ENCODE measurements at places on chromosomes 3 and 15.
A peak's percentile ranks its signal among the peaks of the same experiment; 100 is the strongest.

DNA sequence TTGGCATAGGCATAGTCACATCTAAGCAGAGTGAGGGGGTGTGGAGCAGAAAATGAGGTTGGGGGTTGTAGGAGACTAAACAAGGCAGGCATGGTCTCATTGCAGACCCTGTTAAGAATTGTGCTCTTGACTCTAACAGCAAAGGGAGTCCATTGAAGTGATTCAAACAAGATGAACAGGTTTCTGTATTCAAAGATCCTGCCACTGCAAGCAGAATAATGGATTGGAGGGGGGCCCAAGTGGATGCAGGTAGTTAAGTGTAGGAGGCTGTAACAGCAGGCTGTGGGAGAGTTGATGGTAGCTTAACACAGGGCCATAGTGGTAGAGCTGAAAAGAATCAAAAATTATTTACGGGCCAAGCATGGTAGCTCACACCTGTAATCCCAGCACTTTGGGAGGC is 34.4 kb downstream of the CASR start:
- DNase-seq, result no peak

- no peak for DNase-seq
These were observed 282.3 kb upstream of the NECTIN3 start for GRCh38 chr3:110789315-110789714.

GRCh38 chr3:120147072-120147871 is 53.0 kb upstream of the GSK3B start:
- peak; percentile 31 for DNase-seq

GRCh38 chr15:78429477-78429876 is 8.5 kb upstream of the IREB2 start:
- no peak for DNase-seq

DNA sequence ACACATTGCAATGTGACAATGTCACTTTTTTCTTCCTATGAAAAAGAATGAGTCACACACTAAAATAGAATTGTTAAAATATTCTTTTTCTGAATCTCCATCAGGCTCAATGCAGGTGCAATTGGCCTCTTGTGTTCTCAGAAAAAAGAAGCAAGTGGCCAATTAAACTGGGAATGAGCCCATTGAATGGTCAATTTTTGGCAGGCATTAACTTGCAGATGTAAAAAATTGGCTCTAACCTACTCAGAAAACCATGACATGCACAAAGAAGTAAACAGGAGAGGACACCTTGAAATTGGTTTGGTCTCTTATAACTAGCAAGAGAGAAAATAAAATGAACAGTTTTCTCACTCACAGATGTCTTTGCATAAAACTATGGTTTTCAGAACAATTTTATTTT is 820.8 kb downstream of the TBL1XR1 start:
- DNase-seq, result no peak

- no peak for DNase-seq
These were observed 35.4 kb downstream of the SCN5A start for GRCh38 chr3:38614091-38614490.

DNA sequence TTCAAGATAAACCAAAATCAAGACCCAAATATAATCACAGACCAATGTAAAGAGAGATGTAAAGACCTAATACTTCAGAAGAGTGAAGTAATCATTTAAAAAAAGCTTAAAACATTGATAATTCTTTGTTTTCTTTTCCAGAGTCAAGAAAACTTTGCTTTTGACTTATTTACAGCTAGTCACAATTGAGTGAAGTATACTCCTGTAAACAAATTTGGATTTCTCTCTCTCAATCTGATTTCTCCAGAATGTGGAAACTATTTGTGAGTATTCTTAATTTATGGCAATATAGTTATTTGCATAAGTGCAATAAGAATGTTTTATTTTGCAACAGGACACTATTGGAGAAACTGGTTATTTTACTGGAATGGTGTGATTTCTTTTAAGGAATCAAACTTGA is 43.7 kb upstream of the ZBTB20 start:
- no peak for DNase-seq

DNA sequence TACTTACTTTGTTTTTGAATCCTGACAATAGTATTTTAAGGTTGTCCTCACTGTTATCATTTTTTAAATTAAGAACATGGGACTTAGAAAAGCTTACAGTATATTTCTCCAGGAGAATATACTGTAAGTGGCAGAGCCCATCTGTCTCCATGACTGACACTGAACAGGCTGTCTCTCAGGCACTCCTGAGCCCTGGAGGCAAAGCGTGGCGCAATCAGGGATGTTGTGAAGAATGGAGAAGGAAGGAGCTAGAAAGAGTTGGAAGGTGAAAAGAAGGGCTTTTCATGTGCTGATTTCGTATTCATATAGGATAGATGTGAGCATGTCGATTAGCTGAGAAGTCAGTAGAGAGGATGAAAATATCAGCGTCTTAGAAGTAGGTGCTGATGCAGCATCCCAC is 41.5 kb downstream of the FGF12 start:
- no peak for DNase-seq

- peak; percentile 73 for DNase-seq
These were observed at the start of gene SCAANT1 for GRCh38 chr3:63911873-63912767. Gene SCAANT1, minus strand, starts transcription at chr3:63912383.

GRCh38 chr15:71701808-71702207 is 108.5 kb upstream of the NR2E3 start:
- no peak for DNase-seq

GRCh38 chr3:136069933-136070332 is 104.4 kb downstream of the PPP2R3A start:
- no peak for DNase-seq

GRCh38 chr3:25899352-25900101 is 109.6 kb downstream of the OXSM start:
- DNase-seq, result no peak

GRCh38 chr3:101512396-101512645 is 691 bp downstream of the SENP7 start:
- no peak for DNase-seq

DNA sequence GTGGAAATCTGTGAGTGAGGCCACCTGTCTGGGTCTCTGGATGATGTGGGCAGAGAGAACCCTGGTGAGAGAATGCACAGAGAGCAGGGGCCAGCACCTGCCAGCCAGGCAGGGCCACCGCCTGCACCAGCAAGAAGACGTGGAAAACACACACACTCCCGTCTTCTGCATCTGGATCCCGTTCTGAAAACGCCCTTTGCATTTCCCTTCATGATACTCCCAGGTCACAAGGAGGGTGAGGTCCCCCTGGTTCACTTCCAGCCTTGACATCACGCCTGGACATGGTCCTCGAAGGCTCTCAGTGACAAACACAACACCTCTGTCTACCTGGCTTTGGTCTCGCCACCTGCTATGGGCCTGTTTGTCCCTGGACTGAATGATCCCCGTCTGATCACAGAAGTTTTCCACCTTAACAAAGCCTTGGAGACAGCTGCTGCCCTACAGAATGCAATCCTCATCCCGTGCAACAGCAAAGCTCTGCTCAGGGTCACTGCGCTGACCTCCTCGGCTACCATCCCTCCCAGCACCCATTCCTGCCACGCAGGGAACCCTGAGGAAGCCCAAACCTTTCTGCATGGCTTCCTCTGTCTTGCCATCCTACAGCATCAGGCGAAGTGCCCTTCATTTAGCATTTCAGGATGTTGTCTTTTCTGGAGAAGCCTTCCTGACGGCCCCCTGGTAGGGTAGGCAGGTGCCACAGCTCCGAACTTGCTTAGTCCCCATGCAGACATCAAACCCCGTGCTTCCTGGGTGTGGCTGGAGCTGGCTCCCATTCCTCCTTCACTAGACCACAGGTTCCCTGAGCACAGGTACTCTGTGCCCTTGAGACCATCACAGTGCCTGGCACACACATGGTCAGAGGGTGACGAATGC is 122.5 kb downstream of the ATP10A start:
- no peak for DNase-seq

DNA sequence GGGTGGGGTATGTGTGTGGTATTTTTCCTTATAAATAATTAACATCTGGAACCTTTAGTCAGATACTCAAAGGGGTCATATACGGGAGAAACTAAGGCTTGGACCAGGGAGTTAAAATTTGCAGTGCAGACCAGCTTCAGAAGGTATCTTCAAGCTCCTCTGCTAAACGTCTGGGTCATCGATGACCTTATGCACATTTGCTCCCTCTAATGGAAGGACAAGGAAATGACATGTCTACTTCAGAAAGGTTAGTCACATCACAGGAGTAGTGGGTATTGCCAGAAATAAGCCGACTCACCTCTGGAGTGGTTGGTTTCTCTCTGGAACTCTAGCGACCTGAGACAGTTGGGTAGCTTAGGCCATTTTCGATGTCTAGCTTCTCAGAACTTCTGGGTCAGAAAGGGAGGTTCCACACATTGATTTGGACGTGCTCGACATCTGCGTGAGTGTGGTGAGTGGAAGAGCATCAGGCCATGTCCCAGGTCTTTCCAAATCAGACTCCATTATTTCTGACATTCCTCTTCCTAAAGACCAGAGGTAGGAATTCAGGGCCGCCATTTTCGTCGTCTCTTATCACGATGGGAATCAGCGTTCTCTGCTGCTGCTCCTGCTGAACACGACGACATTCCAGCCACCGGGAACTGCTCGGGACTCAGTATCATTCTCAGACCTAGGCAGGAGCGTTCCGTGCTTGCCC is 31.8 kb upstream of the RASA2 start:
- DNase-seq, result peak; percentile 27

DNA sequence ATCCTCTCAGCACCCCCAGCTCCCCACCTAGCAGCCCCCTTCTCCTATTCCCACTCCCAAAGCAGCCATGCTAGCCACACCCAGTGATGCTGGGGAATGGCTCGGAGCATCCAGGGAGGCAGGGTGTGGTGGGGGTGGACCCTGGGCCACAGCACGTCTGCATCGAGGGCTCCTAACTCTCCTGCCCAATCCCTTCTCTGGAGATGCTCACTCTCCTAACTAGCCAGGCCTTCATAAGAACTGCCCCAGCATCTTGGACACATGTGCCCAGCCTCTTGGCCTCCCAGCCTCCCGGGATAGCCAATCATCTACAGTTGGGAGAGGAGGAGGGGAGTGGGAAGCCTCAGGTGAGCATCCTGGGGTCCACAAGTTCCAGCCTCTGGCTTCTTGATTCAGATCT is 2.7 kb downstream of the PCBP4 start:
- no peak for DNase-seq

GRCh38 chr3:130811557-130811956 is 64.9 kb upstream of the PIK3R4 start:
- DNase-seq, result no peak

DNA sequence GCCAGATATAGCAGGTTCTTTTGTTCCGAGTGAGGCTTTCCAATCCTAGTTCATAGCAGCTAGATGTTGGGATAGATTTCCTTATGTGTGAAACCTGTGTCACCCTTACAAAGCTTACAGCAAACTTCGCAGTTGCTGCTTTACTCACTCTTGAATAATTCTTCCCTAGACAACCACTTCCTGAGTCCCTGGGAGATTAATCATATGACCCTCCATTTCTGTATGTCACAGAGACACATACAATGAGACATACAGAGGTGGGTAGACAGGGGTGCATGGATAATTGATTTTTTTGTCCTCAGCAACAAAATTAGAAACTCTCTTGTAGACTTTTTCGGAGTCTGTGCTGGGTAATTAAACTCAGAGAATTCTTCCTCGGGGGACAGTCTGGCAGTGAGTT is 163.2 kb downstream of the NSUN3 start:
- no peak for DNase-seq

GRCh38 chr3:106184540-106185457 is 316.0 kb upstream of the CBLB start:
- no peak for DNase-seq

- no peak for DNase-seq
These were observed 265.6 kb upstream of the THBS1 start for GRCh38 chr15:39315206-39315850.

GRCh38 chr3:103393395-103394186 is 958.8 kb downstream of the ZPLD1 start:
- no peak for DNase-seq

DNA sequence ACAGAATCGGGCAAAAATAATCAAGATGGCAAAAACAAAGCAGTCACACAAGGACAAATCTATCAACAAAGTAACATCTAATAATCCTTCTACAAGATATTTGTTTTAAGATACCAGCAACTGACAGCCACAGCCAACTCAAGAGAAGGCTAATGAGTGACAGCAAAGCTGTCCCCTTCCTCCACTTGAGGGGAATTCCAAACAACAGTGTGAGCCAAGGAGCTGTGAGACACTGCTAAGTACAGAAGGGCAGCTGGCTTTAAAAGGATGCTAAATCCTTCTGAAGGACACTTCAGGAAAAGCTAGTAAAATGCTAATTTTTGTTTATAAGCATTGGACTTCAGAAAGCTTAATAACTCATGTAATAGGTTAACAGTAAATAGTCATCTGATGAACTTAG is 120.3 kb upstream of the GOLGA8J start:
- no peak for DNase-seq

- DNase-seq, result no peak
These were observed 228.2 kb upstream of the BHLHE40 start for GRCh38 chr3:4751029-4751501.

DNA sequence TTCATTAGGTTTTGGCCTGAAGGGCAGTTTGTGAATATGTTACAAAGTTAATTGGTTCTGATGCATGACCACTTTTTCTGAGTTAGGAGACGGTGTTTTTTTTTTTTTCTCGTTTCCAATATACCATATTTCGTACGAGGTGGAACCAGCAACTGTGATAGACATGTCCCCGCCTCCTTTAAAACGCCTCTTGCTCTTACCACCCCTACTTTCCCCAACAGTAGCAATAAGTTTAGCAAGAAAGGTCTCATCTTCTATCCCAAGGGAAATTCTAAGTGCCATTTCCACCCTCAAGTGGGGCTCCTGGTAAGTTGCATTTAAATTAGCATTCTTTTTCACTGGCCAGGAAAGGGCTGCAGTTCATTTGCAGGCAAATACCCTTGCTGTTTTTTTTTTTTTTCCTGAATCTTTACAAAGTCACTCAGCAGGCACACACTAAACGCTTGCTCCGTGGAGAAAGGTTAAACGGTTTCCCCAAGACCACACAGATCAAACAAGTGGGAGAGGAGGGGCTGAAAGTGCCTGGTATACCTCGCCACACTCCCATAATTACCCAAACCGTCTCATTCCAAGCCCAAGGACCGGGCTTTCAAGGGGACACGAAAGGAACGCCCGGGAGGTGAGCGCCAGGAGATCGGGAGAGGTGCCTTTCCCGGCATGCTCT is 39.5 kb upstream of the MGA start:
- no peak for DNase-seq

GRCh38 chr15:34837246-34838016 is 42.1 kb upstream of the ACTC1 start:
- no peak for DNase-seq

DNA sequence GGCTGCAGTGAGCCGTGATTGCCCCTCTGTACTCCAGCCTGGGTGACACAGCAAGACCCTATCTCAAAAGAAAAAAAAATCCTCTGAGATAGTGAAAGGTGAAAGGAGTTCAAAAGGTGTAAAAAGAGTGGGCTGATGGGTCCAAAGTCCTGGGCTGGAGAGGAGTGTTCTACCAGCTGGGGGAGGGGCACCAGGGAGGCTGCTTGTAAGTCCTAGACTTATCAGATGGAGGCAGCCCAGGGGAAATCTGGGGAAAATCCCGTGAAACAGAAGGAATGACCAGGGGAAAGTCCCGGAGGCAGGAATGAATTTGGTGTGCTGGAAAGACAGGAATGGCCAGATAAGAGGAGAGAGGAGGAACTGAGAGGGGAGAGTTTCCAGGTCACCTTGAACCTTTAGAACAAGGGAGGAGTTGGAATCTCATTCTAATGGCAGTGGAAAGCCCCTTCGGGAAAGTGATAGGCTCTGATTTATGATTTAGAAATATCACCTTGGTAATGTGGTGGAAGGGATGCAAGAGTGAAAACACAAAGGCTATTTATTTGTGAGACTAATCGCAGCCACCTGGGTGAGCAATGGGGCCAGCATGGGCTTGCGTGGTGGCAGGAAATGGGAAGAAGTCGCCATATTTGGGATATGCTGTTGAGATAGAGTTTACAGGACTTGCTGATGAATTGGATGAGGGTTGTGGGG is 23.4 kb upstream of the PPP4R2 start:
- DNase-seq, result no peak

All from effector memory CD8-positive, alpha-beta T cell (primary cell).